ENCODE measurements at places on chromosomes 7 and 10.

DNA sequence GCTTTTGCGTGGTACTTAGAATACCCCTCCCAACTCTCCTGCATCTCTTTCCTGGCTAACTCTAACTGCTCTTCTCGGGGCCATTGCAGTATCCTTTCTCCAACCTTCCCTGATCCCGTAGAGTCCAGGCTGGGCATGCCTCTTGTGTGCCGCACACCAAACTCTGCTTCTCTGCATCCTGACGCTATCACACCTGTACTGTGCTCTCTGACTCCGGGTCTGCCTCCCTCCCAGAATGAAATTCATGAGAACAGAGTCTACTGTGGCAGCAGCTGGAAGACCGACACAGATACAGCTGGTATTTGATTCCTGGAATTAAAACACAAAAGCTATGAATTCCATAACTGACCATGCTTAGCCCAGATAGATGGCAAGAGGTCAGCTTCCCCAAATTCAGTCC is 60.9 kb downstream of the C10orf67 start:
- DNase-seq, result no peak

- DNase-seq, result no peak
These were observed 554.0 kb downstream of the MDFIC start for GRCh38 chr7:115475761-115476385.

DNA sequence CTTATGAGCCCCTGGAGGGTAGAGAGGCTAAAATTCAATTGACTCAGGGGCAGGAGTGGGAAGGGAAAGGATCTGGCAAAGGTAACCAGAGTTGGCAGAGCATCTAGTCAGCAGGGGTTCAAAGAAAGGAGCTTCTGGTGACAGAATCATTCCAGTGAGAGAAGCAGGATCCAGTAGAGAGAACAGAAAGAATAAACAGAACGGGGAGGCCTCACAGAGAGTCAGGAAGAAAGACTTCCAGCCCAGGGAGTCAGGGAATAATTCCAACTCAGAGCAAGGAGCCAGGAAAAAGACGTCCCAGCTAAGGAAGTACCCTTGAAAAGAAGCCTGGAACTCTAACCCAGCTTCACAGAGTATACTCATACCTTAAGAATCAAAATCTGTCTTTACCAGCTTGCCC is 66.6 kb upstream of the CPXM2 start:
- DNase-seq, result no peak

DNA sequence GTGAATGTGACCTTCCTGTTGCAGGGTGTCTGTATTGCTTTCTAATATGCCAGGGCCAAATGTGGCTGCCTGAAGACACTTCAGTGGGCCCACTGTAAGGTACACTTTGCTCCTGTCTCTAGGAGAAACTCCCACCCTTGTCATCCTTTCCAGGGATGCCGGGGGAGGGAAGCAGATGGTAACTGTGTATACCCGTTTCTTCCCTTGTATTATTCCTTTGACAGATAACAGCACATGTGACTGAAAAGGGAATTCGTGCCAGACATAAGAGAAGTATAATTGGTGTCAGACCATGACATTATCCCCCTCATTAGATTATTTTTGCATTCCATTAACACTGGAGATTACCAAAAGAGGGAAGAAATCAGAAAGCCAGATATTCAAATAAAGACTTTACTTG is 317.7 kb downstream of the CAMK1D start:
- no peak for DNase-seq

DNA sequence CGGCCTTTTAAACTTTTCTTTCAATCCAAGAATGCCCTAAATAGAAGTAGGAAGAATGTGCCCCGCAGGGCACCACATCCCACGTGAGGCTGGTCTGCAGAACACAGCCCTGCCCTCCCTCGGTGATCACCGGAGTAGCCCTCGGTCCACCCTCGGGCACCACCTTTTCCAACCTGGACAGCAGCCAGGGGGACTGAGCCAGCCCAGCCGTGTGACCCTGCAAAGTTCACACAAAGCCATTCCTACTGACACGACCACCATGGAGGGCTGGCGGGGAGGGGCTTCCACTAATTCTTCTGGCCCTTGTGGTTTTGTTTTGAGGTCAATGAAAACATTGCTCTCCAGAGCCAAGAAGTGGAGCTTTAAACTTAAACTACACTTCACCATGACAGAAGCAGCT is 132.2 kb downstream of the TCERG1L start:
- no peak for DNase-seq

DNA sequence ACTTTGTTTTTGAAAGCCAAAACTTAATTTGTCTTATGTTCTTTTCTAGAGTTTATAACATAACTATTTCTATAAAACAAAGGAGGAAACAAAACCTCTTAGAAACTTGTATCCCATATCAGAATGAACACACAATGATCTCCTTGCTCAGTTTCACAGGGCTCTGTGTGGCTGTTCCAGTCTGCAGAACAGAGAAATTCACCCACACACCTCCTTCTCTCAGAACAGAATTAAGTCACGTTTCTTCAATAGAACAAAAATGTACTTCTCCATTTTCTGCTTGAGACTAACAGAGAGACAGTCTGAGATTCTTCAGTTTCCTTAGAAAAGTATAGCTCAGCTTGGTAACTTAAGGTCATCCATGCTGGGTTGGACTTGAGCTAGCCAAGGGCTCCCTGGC is 15.8 kb upstream of the DOCK1 start:
- DNase-seq, result no peak

- DNase-seq, result no peak
These were observed 48.2 kb downstream of the EZH2 start for GRCh38 chr7:148835854-148836253.

- no peak for DNase-seq
These were observed 1.5 kb upstream of the SAP25 start for GRCh38 chr7:100575206-100575631.

- no peak for DNase-seq
These were observed 13.4 kb downstream of the COL13A1 start for GRCh38 chr10:69815104-69815503.
